Stimulated activated CD8-positive, alpha-beta memory T cell treated with anti-CD3 and anti-CD28 coated beads, Interleukin-7, amount 100 ng/mL, for 24 hours (primary cell): ENCODE measurements at places on chromosomes 4 and X.

DNA sequence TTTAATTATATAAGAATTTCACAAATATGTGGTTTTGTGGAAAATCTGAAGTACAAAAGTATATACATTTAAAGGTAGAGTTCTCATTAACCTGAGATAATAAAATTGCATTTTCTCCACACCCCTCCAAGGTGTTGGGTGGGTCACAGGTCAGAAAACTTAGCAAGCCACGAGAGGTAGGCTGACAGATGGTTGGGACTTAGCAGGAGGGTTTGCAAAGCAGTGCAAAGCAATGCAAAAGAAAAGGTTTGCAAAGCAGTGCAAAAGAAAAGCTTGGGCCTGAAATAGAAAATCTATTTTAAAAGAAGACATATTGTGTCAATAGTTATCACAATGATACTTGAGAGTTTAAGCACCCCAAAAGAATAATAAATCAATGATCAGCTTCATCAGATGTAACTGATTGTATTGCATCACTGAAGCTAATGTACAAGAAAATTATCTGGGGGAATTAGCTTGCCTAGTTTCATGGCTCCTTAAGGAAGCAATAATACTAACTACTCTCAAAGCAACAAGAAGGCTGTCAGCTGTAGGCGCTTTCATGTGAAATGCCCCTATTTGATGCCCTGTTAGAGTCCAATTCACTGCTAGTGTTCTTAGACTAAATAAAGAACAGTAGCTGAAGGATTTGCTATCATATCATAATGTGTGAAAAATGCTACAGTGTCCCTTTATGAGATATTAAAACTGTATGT, 319.5 kb downstream of the KCNIP4 start:
- DNase-seq = no peak

DNA sequence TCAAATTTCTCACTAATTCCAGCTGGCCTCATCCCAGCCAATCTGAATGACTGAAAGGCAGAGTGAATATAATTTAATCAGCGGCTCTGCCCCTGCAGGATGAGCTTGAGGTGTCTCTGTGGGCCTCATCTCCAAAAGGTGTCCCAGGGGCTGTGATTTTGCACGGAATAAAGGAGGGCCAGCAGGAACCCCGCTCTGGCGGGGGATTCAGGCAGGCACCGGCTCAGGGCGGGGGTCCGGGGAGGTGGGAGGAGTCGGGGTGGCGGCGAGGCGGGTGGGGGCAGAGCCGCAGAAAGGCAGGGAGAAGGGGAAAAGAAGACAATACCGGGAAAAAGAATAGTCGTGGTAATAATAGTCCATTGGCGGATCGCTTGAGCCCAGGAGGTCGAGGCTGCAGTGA, 16.0 kb upstream of the ERCC6L start:
- no peak for DNase-seq

DNA sequence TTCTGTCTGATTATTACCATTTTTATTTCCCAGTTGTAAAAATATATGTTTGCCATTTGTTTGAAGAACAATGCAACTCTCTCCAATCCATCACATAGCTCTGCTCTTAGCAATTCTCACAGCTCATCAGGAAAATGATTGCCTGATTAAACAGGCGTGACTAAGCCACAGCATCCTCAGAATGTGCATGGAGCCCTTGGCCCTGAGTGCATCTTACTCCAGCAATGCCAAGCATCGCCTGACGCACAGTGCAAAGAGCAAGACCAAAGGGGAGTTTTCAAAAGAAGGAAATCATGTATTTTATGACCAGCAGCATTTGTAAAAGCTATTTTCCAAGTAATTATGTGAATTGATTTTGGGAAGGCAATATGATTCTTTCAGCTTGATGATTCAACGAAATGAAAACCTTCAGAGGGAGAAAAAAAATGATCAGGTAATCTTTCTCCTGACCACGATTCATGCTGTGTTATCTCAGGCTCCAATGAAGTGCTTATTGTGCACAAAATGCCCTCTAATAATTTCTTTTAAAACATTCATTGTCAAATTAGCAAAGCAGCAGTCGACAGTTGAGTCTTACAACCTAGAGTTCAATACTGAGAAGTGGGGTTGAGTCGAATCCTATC, 138.0 kb upstream of the FAM9B start:
- no peak for DNase-seq

DNA sequence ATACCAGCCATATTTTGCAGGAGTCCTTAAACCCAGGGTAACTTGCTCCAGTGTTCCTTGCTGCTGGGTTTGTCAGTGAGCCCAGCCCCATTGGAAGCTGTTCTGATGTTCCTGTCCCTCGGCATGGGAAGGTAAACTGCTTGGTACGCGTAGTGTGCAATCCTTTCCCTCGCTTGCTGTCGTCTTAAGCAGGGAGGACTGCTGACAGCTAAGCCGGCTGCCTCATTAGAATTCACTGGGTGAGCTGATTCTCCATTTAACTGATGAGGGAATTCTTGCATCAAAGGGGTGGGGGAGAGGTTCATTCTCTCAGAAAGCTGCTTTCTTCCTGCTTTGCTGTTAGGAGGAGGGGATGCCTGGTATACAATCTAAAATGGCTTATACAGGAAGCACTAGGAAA, 164.6 kb downstream of the MID1IP1 start:
- DNase-seq = no peak

DNA sequence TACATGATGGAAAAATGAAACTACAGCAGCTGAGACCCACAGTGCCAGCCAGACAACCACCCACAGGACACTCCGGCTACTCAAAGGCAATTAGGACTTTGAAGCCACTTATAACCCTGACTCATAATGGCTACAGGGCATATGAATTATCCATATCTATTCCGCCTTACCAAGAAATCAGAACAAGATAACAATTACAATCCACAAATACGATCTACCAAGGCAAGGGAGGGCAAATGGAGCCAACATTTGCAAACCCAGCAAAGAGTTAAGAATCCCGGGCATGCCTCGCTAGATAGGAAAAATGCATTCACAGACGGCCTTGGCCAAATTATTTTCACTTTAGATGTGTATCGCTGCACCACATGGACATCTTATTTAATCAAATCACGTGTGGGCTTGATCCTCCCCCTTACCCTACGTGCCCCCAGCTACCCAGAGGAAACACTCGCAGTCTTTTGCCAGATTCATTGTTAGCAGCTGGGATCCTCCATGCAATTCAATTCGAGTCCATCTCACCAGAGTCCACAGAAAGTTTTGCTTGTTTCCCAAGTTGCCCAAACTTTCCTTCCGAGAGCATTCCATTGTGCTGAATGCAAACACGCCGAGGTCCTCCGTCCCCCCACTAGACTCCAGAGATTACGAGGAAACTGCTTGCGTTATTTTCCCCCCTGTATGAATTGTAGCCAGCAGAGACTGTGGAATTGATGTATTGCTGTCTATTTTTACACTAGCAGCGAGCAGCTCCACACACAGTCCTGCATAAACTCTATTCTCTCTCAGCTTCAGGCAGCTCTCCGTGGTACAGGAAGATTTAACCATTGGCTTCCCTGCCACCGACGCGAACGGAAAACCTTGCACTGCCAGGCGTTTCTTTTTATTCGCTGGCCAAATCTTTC, 1.2 kb downstream of the PPARGC1A start:
- DNase-seq = no peak

- DNase-seq = no peak
Measured at GRCh38 chr4:110501826-110502225, 25.9 kb downstream of the ENPEP start.

GRCh38 chrX:139932073-139932900, 566 bp downstream of the ATP11C start:
- no peak for DNase-seq

DNA sequence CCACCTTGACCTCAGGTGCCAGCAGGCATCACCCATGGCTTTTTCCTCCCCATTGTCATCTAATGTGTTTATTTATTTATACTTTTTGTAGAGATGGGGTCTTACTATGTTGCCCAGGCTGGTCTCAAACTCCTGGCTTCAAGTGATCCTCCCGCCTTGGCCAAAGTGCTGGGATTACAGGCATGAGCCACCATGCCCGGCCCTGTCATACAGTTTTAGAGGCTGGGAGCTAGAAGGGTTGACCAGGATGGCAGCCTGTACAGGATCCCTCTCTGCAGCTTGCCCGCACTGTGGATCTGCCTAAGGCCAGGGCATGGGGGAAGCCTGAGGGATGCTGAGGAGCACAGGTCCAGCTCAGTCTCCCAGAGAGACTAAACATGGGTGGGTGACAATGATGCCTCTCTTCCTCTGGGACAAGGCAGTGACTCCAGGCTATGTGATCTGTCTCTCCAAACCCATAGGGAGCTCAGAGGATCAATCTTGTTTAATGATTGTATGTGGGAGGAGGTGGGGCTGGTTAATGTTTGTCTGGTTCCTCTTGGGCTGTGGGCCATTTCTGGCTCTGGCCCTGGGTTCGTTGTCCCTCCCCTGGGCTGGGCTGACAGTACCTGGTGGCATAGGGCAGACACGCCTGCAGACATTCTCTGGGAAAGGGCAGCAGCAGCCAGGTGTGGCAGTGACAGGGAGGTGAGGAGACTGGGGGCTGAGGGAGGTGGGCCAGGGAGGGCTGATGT, 8.3 kb upstream of the GJB1 start:
- no peak for DNase-seq

- no peak for DNase-seq
Measured at GRCh38 chr4:8238036-8238511, 31.5 kb upstream of the HTRA3 start.

GRCh38 chr4:57234252-57234775, 124.1 kb upstream of the IGFBP7 start:
- no peak for DNase-seq

DNA sequence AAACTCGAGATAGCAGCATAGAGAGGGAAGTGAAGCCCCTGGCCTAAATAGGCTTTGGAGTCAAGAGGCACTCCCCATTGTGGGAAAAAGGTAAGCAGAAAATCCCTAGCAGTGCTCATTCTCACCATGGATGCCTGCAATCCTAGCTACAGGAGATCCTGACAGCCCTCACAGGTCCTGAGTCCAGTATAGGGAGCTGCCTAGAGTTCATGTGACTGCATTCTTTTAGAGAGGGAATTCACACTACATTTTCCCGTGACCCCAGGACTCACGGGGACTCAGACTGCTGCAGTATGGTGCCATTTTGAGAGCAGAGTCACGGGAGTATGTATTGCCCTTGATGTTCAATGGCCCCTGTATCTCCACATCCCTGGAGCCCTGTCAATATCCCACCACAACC, 82.4 kb downstream of the MAGED1 start:
- DNase-seq = no peak

DNA sequence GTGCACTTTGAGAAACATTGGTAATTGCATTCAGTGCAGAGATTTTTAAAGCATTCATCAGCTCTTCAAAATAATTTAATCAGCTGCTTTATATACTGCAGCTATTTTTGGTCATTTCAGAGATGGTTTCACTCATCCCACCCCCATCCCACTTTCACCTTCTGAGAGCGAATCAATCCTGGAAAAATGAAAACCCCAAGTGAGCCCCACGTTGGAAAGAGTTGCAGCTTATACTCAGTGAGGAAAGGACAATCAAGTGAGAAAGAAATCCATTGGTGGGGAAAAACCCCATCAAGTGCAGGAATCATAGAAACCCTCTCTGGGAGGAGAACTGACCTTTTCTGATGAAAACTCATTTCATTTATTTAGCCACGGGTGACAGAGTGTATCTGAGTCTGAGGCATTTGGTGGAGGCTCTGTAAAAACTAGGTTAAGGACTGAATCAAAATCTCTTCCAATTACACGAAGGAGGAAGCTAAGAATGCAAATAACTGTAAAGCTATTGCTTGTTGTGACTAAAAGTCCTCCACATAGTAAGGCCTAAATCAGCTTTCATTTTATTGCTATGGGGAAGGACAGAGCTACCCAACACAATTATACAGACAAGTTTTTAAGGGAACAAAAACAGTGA, 240.4 kb upstream of the PGRMC2 start:
- no peak for DNase-seq

DNA sequence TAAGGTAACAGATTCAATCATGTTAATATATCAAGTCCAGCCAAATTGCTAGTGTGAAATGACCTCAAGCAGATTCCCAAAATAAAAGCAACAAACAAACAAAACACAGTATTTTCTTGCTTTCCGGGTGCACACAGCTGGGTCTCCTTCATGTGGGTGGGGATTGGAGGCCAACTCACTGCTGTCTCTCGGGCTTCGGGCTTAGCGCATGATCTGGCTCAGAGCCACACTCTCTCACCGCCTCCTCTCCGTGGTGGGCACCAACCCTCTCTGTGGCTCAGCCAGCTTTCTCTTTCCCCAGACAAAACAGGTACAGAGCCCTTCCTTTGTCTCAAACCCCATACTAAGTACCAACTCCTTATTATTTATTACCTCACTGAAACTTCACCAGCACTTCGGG, 2.9 kb upstream of the REELD1 start:
- no peak for DNase-seq

GRCh38 chr4:119587796-119588195, 40.8 kb downstream of the PDE5A start:
- no peak for DNase-seq

- DNase-seq = no peak
Measured at GRCh38 chrX:133171962-133172708, 46.0 kb downstream of the TFDP3 start.

- no peak for DNase-seq
Measured at GRCh38 chrX:118726887-118727685, at the start of gene IL13RA1. Gene IL13RA1, plus strand, starts transcription at chrX:118727606. Its CDS starts 33 bp downstream, at chrX:118727639.

- DNase-seq = no peak
Measured at GRCh38 chr4:142845293-142846107, 601 bp downstream of the INPP4B start.

DNA sequence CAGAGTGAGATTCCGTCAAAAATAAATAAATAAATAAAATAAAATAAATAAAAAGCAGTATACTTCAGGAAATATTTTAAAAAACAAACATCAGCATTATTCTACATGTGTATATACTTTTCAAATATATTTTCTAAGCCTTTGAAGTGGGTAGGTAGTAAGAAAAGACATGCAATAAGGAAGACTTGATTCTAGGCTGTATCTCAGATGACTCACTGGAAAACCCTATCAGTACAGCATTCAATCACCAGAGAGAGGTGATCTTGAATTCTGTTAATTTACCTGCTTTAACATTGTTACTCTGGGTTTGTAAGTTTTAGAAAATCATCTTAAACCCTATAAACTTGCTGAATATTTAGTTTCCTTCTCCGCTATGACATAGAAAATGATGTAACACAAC, 106.6 kb upstream of the NAP1L5 start:
- no peak for DNase-seq

DNA sequence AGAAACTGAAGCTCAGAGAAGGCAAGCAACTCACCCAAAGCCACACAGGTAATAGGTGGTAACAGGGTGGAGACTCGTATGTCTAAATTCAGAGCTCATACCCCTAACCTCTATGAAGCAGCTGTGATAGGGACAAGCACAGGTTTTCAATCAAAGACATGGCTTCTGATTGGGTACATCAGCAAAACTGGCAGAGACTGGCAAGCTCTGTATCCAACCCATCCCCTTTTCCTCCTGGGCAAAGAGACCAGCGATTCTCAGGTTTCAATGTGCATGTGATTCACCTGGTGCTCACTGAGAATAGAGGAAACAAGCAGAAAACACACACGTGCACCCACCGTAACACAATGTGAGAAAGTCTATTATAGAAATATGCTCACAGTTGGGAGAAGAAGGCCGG, 153.0 kb downstream of the SMIM20 start:
- no peak for DNase-seq

DNA sequence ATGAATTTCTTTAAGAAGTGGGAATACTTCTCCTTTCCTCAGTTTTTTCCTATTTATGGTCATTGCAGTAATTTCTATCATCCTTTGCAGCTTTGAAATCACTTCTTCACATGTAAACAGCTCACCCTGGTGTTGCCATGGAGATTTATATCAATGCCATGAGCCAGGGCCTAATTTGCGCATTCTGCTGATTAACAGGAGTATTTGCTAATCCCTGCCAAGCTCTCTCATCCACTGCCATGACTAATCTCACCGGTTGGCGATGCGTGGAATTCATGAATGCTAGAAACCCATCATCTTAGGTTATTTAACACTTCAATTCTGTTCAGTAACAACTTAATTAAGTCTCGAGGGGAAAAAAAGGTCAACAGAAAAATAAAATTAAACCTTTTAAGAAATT, 11.8 kb upstream of the FGF13 start:
- DNase-seq = no peak
